ENCODE measurements at places on chromosomes 2 and 18.

DNA sequence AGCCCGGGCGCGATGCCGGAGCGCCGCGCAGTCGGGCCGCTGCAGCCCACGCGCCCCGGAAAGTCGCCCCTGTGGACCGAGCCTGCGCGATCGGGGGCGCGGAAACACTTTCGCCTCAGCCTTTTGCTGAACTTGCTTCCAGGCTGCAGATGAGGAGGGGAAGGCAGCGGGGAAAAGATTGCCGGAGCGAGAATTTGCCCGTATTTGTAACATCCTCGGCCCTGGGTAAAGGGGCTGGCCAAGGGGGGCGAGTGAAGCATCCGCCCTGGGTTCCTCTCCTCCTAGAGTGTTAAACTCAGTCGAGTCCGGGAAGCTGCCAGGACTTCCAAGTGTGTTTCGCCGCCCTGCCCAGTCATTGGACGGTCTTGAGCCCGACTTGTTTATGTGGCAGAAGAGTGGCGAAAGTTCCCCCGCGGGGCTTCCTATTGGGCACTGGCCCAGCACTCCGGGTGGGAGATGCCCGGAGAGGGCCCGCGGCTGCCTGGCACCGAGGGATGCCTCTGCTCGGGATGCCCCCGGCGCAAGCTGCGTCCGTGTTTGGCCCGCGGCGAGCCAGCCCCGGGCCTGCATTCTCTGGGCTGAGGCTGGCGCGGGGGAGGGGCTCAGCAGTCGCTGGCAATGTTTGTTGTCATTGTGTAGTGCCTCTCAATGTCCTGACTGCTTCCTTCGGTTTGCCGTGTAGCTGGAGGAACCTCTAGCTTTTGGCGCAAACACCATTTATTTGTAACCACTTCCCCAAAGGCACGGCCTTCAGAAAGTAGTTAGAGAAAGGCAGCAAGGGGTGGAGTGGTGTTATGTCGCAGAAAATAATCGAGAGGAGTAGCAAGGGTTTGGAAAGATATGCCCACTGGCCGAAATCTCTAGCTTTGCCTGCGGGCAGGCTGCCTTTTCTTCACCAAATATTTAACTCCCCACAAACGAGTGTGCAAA lies 1.1 kb downstream of the CYBRD1 start:
- no peak for DNase-seq

DNA sequence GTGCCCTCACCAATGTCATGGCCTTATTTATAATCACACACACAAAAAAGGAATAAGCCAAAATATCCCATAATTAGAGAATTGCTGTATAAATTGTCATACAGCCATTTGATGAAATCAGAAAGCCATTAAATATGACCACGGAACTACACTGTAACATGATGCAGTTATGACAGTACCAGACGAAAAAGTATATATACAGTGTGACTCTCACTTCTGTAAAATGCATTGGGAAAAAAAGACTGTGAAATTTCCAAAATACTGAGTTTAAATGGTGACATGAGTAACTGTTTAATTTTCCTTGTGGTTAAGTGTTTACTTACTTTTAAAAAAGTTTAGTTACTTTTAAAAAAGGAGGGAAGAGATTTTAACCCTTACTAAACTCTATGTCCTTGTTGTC lies 25.4 kb downstream of the UXS1 start:
- no peak for DNase-seq

GRCh38 chr2:131584940-131585339 lies 57.3 kb downstream of the CCDC74A start:
- no peak for DNase-seq

DNA sequence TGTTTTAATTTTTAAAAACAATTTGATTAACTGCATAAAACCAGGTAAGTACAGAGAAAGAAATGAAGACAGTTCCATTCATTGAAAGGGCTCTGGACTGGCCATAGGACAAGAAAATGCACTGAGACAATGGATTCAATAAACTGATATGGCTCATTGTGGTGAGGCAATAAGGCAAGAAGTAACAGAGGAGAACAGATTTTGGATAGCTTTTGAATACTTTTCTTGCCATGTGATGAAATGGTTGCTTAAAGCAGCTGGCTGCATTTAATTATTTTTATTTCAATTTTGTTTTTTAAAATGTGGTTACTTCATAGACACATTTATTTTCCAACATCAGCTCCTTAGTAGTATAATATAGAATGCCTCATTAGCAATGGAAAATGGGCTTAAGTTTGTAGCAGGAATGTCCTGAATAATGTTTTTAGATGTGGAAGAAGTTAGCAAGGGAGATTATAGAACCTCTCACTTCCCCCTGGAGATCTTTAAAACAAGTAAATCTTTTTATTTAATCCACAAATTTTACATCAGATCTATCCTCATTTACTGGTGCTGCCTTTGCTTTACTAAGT lies 646.9 kb upstream of the ZEB2 start:
- peak; percentile 29 for DNase-seq

GRCh38 chr2:26946841-26947784 lies 23.3 kb upstream of the MAPRE3 start:
- DNase-seq = no peak

DNA sequence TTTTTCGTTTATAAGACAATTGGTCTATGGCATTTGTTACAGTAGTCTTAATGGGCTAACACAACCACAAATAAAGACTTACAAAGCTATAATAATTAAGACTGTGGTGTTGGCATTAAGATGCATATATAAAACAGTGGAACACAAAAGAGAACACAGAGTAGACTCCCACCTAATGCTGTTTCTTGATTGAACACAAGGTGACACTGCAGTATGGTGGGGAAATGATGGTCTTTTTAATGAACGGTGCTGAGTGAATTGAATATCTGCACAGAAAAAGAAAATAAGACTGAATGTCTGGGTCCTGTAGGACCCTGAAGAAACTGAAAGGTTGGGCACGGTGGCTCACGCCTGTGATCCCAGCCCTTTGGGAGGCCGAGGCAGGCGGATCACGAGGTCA lies 1136.6 kb upstream of the NXPH2 start:
- DNase-seq = no peak

GRCh38 chr2:71458413-71459083 lies 5.2 kb downstream of the DYSF start:
- DNase-seq = no peak

- no peak for DNase-seq
These were observed 82.0 kb downstream of the PHLPP1 start for GRCh38 chr18:62797329-62797728.

DNA sequence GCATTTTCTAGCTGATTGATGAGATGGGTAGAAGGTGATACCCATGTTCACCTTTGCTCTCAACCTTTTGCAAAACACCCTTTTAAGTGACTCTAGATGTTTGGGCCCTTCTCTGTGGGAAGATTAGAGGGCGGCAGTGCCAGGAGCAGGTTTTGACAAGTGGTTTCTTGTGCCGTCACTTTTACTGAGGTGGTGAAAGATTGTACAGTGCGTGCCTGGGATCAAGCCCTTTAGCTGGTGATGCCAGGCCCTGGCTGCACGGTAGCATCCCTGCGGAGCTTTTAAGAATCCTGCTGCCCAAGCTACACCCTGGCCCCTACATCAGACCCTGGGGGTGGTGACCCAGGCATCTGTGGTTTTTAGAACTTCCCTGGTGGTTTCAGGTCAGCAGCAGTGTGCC lies 29.1 kb downstream of the MTCL1 start:
- DNase-seq = no peak

DNA sequence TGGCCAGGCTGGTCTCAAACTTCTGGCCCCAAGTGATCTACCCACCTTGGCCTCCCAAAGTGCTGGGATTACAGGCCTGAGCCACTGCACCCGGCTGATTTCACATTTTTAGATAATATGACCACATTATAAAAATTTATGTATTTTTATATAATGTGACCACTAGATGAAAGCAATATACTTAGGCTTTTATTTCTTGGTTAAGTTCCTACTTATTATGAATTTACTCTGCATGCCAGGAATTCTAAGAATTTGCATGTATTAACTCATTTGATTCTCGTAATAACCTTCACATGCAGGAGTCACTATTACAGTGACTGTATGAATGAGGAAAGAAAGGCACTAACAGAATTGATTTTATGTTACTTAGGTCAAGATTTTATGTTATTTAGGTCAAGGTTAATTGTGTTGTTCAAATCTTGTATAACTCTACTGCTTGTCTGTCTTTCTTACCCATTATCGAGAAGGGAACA lies 25.6 kb upstream of the CASP8 start:
- no peak for DNase-seq

GRCh38 chr2:28588292-28588670 lies 92.4 kb downstream of the PLB1 start:
- DNase-seq = no peak

DNA sequence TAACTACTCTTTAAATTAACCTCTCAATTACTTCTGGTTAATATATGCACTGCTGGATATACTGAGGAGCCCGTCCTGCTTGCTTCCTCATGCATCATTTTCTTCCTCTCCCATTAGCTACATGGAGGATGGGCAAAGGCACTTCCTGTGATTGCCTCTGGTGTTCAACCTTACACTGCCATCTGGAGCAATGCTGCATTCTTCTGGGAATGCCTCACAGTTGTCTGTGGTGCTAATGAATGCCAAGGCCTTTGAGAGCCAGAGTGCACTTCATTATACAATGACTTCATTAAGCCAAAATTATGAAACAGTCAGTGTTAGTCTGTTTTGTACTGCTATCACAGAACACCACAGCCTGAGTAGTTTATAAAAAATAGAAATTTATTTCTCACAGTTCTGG lies 134.8 kb upstream of the DOCK10 start:
- peak; percentile 71 for DNase-seq

DNA sequence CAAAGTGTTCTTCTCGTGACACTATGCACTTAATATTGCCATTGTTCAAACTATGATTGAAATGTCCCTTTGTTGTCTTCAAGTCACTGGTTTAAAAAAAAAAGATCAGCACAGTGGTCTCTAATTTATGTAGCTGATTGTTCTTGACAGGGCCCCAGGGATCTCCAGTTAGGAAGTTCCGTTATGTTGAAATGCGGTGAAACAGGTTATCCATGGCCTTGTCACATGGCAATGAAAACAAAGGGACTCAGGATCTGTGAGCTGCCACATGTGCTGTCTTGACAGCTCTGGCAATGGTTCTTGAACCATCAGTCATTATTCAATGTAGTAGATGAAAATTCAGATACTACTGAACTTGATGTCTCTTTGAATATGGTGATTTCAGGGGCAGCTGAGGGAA lies 147.4 kb downstream of the SETBP1 start:
- no peak for DNase-seq

- DNase-seq = peak; percentile 32
These were observed 132.6 kb downstream of the MAP2 start for GRCh38 chr2:209556354-209556961.

DNA sequence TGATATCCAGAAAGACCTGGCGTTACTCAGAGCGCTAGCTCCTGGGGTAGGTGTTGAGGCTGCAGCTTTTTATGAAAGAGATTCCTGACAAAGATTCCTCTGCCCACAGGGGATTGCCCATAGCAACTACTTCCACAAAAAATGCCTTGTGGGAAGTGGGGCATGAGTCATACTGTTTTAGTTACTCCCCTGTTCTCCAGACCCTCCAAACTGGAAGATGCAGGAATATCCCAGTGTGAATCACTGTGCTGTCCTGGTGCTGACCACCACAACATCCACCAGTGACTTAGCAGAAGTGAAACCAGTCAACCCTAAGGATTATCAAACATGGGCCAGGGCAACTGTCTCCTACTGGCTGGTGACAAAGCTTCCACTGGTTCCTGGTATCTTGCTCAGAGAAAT lies 61.8 kb downstream of the CDH2 start:
- DNase-seq = peak; percentile 60

DNA sequence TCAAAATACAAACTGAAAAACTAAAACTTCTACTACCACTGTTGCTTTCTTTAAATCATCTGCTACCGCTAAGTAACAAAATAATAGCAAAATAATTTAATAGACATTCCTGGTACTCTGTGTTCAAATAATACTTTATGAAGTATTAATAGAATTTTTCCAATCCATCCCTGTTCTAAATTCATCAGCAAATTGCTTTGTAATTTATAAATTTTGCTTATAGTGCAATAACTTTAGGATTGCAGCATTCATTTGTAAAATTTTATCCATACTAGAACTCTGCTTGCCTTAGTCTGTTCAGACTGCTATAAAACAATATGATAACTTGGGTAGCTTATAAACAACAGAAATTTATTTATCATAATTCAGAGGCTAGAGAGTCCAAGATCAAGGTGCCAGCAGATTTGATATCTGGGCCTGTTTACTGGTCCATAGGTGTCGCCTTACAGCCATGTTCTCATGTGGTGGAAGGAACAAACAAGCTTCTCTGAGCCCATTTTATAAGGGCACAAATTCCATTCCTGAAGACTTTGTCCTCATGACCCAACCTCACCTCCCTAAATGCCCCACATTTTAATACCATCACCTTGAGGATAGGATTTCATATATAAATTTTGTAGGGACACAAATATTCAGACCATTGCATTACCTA lies 415.1 kb upstream of the MAP2 start:
- DNase-seq = no peak

DNA sequence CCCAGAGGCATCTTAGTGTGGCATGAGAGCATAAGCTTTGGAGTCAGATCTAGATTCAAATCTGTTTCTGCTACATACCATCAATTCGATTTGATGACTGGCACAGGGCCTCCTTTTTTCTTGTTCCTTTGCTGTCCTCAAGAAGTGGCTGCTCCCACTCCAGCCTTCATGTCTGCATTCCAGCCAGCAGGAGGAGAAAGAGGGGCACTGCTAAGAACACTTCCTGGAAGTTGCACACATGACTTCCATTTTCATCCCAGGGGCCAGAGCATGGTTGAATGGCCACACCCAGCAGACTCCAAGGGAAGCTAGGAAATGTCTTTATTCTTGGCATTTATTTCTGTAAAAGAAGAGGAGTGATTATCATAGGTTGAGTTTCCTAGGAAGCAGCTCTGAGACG lies 50.4 kb downstream of the EML6 start:
- DNase-seq = no peak

DNA sequence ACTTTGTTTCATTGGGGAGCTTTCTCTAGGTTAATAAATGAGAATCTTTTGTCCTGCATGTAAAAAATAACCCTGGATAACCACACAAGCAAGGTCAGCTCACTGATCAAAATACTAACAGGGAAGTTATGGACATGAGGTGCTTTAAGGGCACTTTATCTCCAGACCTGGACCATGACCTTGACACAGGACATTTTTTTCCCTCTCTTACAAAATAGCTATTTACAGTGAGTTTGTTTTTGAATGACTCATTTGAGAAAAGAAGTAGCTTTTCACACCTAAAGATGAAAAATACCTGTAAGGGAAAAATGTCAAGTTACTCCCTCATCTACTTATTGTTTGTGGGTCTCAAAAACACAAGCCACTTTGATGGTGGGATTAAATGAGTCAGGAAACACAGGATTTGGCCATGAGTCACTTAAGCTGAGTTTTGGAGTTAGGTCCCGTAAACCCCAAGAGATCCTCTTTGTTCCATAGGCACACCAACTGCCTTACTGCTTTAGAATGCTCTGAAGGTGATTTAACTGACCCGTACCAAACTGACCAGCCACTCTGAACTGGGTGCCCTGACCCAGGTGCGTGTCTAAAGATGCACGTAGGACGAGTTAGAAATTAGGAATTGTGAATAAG lies 479.3 kb upstream of the NXPH2 start:
- DNase-seq = no peak

DNA sequence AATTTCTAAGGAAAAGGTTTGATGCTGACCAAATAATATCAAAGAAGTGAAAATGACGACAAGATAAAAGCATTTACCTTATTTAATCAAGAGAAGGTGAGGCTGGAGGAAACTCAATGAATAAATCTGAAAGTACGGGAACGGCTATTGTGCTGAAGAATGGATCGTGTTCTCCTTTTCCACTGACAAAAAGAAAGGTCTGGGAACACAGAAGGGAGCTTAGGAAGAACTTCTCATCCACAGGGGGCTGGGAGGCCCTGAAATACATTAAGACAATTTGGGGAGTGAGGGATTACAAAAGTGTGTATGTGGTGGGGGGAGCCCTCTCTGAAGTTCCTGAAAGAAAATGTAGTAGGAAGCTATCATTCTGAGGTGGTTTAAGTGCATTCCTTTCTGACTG lies 582.3 kb downstream of the SLC4A3 start:
- no peak for DNase-seq
